Ureter (tissue), 1 donor: ENCODE measurements at places on chromosomes 6 and 20. TPM values are rescaled to one million over a fixed set of nuclear protein-coding genes. Genes with fewer than 3 reads are reported as not detected.

DNA sequence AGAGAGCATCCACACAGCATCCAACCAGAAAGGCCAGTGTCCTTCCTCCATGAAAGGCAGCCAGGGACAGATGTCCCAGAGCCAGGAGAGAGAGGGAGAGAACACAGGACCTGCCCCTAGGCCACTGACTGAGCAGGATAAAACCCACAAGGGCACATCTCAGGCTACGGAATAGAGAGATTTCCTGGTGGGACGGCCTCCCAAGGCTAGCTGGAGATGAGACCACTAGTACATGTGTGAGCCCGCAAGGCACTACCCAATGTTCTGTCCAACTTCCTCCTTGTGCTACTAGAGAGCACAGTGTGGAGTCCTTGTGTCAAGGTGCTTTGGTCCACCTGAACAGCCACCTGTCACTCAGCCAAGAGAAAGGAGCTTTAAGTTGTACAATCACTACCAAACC lies 44.2 kb downstream of the PLCG1 start:
- DNase-seq = peak; percentile 39

GRCh38 chr20:1374246-1374645 lies 18.6 kb downstream of the FKBP1A start:
- no peak for DNase-seq

GRCh38 chr20:62363920-62364851 lies 2.9 kb downstream of the LAMA5 start:
- peak; percentile 50 for DNase-seq

DNA sequence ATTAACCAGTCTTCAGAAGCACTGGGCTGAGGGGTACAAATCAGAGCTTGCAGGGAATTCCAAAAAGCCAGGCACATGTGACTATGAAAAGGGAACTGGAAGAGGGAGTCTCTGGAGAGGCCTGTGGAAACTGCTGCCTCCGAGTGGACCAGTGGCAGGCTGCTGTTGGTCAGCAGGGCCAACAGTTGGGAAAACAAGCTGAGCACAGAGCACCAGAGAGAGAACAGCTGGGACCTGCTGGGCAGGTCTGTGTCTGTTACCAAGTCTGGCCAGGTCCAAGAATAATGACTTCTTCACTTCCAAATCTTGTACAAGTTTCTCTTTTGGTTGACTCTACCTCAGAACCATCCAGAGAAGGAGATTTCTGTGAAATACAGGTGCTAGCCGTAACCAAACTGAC lies 81.4 kb downstream of the LIN28B start:
- DNase-seq = no peak

DNA sequence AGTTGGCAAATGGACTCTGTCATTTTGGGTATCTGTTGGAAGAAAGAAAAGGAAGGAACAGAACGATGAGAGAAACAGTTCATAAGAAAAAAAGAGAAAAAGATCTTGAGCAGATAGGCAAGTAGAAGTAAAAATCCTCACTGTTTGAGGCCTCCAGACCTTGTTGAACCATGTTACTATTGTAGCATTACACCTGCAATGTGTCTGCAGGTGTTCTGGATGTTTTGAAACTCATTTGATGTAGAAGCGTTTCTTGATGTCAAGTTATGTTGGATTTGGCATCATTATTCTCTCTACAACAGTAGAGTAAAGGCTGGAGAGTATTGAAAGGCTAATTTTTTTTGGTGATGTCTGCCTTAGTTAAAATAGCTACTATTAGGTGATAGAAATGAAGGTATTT lies 108.7 kb downstream of the CARMIL1 start:
- no peak for DNase-seq

Gene SNAP25
- 16.3 TPM for total RNA-seq

DNA sequence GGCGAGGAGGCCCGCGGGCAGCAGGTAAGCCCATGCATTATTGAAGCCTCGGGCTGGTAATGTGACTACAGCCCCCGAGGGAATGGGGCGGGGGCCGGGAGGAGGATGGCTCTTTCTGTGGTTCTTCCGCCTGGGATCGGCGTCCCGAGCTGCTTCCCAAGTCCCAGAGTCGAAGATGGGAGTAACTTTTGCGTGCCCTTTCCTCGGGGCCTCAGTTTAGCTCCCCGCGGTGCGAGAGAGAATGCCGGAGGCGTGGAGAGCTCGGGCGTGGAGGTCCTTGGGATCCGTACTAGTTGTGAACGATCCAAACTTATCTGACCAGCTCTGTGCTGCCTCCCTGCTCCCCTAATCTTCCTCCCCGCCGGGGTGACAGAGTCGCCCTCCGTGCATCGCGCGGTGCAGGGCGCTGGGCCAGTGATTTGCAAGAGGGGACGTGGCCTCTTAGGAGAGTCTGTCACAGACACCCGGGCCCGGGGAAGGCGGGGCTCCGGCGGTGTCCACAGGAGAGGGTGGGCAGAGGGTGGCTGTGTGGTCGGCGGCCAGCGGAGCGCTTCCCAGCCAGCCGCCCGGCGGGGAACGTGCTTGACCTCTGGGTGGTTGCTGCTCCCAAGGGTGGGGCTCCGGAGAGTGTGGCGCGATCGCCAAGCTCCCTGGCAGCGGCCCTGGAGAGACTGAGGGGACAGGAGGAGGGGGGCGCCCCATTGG lies 815 bp downstream of the UTRN start:
- peak; percentile 65 for DNase-seq

Gene C20orf144
- not detected for total RNA-seq

DNA sequence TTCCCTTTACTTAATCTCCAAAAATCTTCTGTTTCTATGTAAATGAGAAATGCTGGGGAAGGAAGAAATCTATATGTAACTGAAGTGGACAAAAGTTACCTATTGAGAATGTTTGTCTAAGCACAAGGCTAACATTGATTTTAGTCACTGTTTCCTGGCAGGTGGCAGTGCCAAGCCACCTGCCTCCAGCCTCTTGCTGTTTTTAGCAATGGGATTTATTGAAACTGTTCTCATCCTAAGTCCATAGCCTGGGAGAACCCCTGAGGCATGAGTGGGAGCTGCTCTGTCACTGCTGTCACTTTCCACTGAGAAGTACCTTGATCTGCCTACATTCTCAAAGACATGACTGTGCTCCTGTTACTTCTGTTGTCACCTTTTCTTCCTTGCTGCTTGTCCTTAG lies 14.7 kb downstream of the ENPP3 start:
- DNase-seq = no peak

DNA sequence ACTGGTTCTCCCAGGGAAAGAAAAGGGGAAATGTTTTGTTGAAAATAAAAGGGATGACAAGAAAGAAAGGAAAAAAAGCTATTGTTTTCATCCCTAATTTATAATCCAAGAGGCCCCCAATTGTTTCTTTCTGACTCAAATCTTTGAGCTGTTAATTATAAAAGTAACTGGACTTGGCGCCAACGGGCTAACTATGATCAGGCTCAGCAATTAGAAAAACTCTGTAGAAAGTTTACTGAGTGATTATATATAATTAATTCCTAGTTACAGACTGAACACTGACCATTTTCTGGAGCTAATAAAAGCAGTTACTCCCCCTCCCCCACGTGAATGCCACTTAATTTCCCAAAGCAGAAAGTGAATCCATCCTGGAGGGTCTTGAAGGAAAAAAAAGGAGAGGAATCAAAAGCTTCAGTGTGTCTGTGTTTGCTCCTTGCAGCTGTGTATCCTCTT lies 3.2 kb downstream of the ZMYND8 start:
- DNase-seq = no peak

- DNase-seq = no peak
Measured at GRCh38 chr6:134840086-134840867, 109.6 kb downstream of the ALDH8A1 start.

Gene ZFP57
- total RNA-seq = 3.0 TPM

GRCh38 chr6:68126089-68126749 lies 508.9 kb upstream of the ADGRB3 start:
- DNase-seq = no peak

Gene SLC35F1
- 0.91 TPM for total RNA-seq

- no peak for DNase-seq
Measured at GRCh38 chr6:89830170-89830809, 610 bp downstream of the CASP8AP2 start.

Gene SIRPD
- not detected for total RNA-seq

GRCh38 chr6:60867548-60867947 lies 1418.5 kb downstream of the KHDRBS2 start:
- DNase-seq = no peak

Gene DDRGK1
- 62.9 TPM for total RNA-seq

Gene MEP1A
- not detected for total RNA-seq

Gene TNNC2
- total RNA-seq = 0.57 TPM

Gene TGM3
- not detected for total RNA-seq

DNA sequence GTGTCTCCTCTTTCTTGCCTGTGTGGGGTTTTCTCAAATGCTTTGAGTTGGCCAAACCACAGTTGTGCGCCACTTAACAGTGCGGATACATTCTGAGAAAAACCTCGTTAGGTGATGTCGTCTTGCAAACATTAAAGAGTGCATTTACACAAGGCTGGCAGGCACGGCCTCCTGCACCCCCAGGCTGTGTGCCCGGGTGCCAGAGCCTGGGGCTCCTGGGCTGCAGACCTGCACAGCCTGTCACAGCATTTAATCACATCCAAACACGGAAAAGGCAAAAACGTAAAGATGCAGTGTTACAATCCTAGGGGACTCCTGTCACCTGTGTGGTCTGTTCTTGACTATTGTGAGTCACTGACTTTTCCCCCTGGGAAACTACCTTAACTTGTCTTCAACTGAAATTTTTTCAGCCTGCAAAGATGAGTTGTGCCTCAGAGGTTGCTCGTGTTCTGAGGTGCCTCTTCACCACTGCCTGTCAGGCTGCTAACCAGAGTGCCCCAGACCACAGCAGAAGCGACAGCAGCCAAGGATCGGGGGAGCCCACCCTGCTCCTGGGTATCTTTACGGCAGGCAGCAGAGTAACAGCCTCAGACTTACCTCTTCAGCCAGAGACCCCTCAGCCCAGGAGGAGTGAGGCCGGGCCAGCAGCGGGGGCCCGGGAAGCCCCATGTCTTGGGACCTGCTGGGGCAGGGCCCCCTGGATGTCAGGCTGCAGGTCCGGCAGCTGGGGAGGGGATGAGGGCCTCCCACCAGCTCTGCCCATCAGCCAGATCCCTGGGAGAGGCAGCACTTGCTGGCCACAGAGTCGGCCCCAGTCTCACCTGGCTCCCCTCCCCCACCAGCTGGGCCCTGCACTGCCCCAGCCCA lies 683 bp upstream of the C20orf204 start:
- no peak for DNase-seq

DNA sequence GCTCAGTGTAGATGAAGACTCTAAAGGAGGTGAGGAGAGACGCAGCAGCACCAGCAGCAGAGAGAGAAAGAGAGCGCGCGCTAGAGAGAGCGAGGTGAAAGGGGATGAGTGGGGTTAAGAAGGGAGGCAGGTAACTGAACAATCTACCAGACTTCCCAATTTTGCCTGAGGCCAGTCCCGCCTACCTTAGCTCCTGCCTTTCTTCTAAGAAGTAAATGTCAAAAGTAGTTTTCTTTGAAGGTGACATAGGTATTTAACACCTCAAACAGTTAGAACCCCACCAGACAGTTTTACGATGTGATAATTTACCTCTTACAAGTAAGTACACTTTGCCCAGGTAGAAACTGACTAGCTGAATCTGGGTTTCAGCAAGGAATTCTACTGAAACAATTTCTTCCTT lies 132.0 kb upstream of the EEF1E1 start:
- no peak for DNase-seq

DNA sequence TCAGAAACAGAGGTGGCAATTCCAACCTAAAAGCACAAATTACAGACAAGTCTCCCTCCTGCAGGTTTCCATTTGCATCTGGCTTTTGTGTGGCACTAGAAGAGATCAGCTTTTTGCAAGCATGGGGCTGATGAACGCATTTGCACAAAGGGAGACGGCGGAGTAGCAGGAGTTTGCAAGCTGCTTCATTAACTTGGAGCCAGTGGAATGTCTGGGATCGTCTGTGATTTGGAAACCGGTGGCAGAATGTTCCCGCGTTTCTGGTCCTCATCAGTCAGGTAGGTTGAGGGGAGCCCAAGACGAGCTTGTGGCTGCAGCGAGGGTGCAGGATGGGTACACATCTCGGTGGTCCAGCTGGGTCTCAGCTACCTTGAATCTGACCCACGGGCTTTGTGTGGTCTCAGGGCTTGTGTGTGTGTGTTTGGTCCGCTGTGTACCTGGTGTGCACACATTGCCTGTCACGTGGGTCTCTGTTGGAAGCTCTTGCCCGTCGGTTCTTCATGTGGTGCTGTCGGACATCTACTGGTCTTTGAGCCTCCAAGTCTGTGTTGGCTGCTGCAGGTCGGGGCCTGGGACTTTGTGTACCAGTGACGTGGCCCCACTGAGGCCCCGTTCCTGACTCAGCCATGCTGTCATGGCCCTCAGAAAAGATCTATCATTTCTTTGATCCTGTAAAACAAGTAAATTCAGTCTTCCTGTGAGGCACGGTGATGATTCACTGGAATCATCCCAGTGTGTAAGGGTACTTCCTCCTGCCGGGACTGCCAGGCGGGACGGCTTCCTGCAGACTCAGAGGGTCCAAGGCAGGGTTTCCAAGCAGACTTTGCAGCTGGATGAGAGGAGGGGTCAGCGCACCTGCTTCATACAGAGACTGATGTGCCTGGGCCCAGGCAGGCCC lies 12.4 kb upstream of the MYT1 start:
- no peak for DNase-seq

Gene RNF39
- 0.65 TPM for total RNA-seq

Gene PRSS35
- total RNA-seq = 0.44 TPM

DNA sequence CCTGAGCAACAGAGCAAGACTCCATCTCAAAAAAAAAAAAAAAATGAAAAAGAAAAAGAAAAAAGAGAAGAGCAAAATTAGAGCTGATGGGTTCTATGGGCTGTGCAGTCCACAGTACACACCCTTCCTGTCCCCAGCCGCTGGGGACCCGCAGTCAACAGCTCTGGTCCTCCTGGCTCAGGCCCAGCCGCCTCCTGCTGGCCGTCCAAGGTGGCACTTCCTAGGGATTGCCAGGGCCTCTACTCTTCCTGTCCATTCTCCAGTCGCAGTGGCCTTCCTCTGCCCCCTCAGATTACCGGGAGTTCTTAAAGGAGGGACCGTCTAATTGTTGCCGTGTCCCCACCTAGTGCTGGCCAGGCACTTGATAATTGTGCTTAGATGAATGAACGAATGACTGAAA lies 41.7 kb downstream of the TMEM242 start:
- DNase-seq = peak; percentile 60

- no peak for DNase-seq
Measured at GRCh38 chr6:43120944-43121913, 45.1 kb downstream of the PTK7 start.

DNA sequence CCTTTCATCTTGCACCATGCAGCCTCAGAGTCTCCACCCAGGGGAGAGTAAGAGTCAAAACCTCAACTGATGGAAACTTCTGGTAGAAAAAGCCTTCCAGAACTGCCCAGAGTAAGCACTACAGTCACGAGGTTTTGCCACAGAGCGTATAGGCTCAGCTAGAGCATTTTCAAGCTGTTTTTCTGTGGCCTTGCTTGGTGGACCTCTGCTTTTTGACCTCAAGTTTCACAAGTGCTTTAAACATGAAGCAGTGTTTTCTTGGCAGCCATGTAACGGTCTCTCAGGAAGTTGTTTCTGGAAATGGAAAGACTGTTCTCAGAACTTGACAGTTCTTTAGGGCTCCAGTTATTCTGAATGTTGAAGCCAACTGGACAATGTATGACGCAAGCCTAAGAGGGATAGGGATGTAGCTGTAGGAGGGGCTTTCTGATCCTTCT lies 146.5 kb downstream of the ZDHHC14 start:
- DNase-seq = no peak

GRCh38 chr6:4349931-4350330 lies 214.6 kb upstream of the ECI2 start:
- DNase-seq = no peak

- DNase-seq = no peak
Measured at GRCh38 chr20:40464731-40465208, 224.3 kb downstream of the MAFB start.

Gene EBF4
- total RNA-seq = 30.3 TPM

GRCh38 chr6:122286512-122286911 lies 112.9 kb upstream of the HSF2 start:
- no peak for DNase-seq
